ENCODE measurements at places on chromosomes 6 and 20. TPM values are rescaled to one million over a fixed set of nuclear protein-coding genes. Genes with fewer than 3 reads are reported as not detected.

DNA sequence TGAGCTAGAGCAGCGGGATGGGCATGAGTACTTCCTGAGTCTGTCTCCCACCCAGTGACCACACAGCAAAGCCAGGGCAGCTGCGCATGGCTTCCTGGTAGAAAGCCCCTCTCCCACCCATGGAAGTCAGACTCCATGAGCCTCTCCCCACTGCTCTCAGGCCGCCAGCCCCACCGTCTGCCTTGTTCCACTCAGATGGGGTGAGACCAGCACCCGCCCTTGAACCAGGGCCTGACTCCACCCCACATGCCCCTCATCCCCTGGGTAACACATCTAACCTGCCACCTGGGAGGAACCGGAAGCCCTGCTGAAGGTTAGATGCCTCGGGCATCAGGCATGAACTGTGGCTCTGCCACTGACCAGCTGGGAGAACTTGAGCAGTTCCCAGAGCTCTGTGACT lies 227.8 kb downstream of the NRN1 start:
- DNase-seq: no peak

ARFGEF3 gene
- not detected for total RNA-seq

DNA sequence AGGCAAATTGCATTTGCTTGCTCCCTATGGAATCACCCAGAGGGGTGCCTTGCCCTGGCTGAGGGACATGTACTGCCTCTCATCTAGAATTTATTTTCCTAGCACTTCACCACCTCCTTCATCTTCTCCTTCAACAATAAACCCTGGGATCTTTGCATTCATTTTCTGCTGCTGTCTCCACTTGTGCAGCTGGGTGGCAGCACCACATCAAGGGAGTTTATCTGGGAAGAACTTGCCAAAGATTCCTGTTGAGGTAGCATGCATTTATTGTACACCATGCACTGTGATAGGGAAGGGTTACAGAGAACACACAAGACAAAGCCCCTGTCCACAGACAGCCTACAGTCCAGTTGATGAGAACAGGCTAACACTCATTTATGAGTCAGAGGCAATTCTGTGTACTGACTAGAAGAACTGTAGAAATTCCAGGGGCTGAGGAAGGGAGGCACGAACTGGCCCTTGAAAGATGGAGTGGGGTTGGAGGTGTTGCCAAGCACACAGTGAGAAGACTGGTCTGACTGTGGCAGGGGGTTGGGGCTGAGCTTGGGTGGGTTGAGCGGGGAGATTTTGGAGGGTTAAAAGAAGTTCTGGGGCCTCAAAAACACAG lies 17.5 kb downstream of the C20orf173 start:
- no peak for DNase-seq

MROH8 gene
- 1.1 TPM for total RNA-seq

GRCh38 chr20:3711484-3711941 lies 887 bp downstream of the SIGLEC1 start:
- DNase-seq: no peak

GRCh38 chr6:11381801-11382513 lies 149.5 kb upstream of the NEDD9 start:
- peak; percentile 54 for DNase-seq

Data from CD4-positive, alpha-beta T cell (primary cell).